ENCODE measurements at places on chromosomes 3 and 15.

DNA sequence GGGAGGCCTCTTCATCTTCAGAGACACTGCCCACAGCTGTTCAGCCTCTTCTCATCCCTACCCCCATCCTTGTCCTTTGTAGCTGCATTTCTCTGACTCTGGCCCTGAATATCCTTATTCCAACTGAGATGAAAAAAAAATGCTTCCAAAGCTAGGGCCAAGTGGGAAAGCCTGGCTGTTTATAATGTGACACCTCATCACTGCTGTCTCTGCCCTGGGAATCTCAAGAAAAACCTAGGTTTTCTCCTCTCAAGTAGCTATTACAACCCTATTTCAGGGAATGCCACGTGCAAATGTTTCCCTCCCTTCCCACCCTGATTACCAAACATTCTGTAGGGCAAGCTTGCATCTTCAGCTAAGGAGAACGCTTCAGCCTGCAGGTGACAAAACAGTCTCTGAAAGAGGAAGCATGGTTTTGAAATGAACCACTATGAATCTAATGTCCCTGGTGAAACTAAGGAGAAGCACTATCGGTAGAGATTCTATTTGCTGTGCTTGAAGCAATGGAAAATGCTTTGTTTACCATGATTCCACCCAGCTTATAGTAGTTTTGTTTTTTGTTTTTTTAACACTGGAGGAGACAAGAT, 65.4 kb downstream of the USF3 start:
- no peak for DNase-seq

- DNase-seq: no peak
Observed at GRCh38 chr15:79689030-79689429, 207.8 kb downstream of the MTHFS start.

DNA sequence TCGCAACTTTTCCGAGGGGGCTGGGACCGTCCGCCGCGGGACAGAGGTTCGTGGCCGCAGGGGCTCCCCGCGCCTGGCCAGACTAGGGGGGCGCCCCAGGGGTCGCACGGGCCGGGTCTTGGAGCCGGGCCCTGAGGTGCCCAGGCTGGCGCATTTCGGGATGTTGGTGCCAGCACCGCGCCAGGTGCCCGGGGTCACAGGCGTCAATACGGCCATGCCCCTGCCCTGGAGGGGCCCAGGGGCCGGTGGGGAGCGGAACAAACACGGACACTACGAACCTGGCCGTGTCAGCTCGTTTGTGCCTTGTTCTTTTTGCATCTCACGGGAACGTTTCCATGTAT, 366 bp downstream of the TM6SF1 start:
- no peak for DNase-seq

DNA sequence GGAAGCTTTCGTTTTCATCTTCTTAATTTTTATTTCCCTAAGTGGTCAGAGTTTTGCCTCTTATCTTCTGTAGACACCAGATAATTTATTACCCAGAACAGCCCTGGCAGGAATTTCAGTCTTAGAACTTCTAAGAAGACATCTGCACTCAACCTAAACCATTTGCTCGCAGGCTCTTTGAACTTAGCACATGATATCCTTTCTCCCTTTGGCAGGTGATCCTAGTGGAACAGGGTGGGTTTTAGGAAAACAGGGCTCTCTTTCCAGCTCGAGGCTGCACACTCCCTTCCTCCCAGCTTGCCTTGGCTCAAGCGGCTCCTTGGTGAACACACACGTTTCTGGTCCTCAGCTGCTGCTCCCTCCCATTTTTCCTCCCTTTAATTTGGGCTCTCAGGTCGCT, 116.5 kb downstream of the THSD4 start:
- no peak for DNase-seq

DNA sequence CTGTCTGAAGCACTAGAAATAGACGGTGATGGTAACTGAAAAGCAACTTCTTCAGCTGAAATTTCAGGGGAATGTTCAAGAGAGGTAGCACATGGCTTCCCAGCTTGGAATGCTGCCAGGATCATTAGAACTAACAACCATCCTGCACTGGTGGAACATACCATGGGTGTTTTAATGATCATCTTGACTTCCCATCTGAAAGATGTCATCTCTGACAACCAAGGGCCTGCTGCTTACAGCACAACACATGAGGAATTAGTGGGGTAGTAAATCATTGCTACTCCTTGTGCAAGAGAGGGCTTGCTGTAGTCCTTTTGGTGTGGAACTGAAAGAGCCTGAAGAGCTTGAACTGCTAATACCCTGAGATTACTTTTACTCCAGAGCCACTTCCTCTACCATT, 853.7 kb downstream of the MCTP2 start:
- DNase-seq: no peak

GRCh38 chr3:152430223-152431002, 161.7 kb downstream of the MBNL1 start:
- no peak for DNase-seq

DNA sequence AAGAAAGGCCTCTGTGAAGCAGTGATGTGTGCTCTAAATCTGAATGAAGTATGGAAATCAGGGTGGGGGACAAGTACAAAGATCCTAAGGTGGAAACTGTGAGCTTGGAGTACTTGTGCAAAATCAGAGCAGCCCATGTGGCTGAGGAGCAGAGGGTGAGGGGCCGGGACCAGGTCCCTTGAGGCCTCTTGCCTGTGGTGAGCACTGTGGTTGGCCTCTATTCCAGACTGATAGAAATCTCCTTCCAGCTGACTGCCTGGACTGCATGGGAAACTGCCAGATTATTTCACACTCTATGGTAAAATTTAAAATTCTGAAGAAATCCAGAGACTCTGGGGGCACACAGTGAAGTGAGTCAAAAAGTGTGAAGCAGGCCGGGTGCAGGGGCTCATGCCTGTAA, 81.4 kb downstream of the TM4SF4 start:
- no peak for DNase-seq

- DNase-seq: no peak
Observed at GRCh38 chr3:39707314-39707909, 102.0 kb upstream of the MYRIP start.

DNA sequence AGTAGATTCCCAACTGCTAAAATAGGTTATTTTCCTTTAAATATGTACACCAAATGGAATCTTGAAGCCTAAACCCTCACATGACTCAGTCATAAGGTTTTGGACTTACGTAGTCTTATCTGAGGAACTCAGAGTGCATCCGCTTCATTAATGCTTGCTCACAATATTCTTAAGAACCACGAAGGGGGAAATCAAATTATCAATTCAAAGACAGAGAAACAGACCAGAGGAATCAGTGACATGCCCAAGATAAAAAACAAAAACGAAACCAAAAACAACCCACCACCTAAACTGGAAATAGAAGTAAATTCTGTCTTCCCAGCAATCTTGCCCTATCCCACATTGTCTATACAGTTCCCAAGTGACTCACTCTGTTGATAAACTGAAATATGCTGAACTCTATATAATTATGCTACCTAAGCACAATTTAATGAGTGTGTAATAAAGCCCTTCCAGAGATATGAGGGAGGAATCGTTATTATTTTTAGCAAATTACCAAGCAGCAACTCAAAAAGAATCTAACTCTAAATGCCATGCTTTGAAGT, 135.4 kb upstream of the CBLB start:
- DNase-seq: no peak

DNA sequence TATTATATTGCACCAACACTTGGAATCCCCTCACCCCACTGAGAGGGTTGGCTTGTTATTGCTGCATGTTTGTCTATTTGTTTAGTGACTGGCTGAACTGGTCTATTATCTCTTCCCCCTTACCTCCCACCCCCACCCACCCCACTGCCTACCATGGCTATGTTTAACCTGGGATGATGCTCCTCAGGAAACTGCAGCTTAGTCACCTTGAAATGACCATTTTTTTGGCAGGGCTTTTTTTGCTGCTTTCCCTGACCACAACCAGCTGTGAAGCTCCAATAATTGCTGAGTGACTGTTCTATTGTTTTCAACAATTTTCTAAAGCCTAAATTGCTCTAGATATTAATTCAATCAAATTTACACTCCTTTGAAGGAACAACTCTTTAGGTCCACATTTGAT, 137.9 kb upstream of the CADM2 start:
- no peak for DNase-seq

GRCh38 chr15:58551084-58551763, 119.4 kb downstream of the LIPC start:
- DNase-seq: peak; percentile 30

GRCh38 chr3:15279671-15280402, 52.5 kb downstream of the SH3BP5 start:
- no peak for DNase-seq

DNA sequence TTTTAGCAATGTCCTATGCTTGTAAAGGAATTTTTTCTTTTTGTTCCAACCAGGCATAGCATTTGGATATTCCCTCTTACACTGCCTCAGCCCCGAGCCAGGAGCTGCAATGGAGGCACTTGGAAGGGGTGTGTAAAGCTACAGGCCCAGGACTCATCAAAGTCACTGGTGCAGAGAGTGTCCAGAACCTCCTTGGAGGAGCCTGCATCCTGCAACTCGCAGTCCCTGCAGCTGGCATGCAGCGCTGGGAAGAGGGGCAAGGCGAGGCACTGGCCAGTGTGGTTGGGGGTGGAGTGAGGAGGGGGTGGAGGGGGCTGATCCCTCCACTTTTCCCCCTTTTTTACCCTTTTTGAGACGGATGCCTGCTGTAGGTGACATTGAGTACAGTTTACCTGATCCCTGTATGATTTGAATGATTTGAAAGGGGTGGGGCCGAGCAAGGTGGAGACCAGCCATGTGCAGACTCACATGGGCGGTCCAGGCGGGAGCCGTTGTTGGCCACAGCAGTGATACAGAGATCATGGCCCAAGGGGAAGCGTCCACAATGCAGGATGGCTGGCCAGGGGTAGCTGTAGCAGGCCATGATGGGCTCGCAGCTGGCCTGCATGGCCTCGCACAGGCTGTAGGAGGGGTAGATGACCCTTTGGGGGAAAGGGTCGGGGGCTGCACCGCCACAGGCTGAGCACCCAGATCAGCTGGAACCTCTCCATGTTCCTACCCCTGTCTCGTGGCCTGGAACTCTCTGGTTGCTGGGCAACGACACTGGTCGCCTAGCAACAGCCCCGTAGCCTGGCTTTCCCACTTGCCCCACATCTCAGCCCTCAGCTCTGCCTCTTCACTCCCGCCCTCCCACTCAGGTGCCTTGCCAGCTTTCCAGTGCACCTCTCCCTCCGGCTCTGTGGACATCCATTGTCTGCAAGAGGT, 7.9 kb downstream of the P4HTM start:
- no peak for DNase-seq

- no peak for DNase-seq
Observed at GRCh38 chr15:98442379-98442833, 205.9 kb upstream of the IGF1R start.

DNA sequence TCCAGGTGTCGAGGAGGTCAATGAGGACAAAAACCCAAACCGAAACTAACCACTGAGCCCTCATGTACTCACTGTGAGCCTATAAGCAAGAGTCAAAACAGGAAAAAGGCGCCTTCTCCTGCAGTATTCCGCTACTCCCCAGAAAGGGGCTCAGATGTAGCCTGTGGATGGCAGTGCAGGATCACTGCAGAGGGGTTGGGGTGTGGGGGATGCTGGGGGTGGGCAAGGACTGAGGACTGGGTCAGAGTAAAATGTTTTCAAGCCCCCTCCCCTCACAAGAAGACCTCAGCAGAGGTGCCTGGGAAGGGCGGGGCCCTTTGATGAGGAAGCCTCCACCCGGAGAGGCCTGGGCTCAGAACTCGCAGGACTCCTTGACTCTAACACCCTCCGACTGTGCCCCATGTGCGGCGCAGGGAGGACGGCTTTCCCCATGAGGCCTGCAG, 170.1 kb downstream of the OSBPL10 start:
- no peak for DNase-seq

DNA sequence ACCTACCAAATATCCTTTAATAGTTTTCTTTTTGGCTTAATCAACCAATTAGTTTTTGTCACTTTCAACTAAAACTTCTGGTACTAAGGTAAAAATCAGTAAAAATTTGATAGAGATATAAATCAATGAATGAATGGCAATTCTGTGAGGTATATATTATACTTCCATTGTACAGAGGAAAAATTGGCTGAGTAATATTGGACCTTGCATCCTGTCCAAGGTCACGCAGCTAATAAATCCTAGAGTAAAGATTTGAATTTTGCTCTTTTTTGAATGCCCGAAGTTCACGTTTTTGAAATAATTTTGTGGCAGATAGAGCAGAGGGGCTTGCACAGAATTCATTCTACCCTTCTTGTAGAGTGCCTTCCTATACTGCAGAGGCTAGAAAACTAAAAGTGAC, 81.1 kb upstream of the ZNF280D start:
- DNase-seq: no peak

DNA sequence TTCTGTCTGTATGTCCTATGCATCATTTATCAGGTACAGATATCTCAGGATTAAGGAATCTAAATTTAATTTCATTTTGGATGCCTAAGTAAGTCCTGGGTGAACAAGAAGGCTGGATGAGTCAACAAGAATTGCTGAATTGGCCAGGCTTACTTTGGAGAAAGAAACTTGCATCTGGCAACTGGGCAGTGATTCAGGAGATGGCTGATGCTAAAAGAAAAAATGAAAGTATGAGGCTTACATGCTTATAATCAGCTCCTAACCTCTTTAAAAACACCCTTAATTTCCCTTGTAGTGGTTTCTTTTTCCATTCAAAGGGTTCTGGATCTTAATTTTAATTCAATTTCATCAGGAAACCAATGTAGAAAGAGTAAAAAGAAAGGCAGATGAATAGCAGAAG, 228.8 kb upstream of the PEX5L start:
- no peak for DNase-seq

GRCh38 chr3:197956626-197956988, 3.4 kb upstream of the LMLN start:
- DNase-seq: no peak

- no peak for DNase-seq
Observed at GRCh38 chr3:86104154-86104553, 886.8 kb downstream of the VGLL3 start.

All from upper lobe of right lung (tissue), 1 donor.